ENCODE measurements at places on chromosomes 2 and 18. TPM values are rescaled to one million over a fixed set of nuclear protein-coding genes. Genes with fewer than 3 reads are reported as not detected.

C2orf78 gene
- not detected for polyA plus RNA-seq

RAB6C gene
- not detected for polyA plus RNA-seq

COLEC11 gene
- not detected for polyA plus RNA-seq

SFTPB gene
- polyA plus RNA-seq: not detected

NT5DC4 gene
- 2.2 TPM for polyA plus RNA-seq

UGT1A4 gene
- not detected for polyA plus RNA-seq

PLCL1 gene
- 0.69 TPM for polyA plus RNA-seq

Measured in CD14-positive monocyte (primary cell).